ENCODE measurements at places on chromosomes 3 and 15.

GRCh38 chr3:30225021-30225420 lies 381.4 kb upstream of the TGFBR2 start:
- DNase-seq = no peak

DNA sequence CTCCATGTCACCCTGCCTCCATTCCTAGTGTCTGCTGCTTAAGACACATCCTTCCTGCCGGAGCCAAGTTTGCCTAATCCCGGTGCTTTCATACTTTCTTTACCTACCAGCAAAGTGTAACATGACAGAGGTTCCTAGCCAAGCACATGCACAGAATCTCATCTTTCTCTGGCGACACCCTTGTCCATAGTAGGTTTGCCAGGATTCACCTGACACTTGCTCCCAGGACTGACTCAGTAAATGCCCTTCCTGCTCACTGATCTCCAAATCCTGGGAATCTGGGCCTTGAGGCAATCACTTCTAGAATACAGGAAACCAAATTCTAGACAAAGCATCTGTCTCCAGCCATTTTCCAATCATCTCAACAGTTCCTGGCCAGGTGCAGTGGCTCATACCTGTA lies 10.2 kb upstream of the NR2E3 start:
- no peak for DNase-seq

DNA sequence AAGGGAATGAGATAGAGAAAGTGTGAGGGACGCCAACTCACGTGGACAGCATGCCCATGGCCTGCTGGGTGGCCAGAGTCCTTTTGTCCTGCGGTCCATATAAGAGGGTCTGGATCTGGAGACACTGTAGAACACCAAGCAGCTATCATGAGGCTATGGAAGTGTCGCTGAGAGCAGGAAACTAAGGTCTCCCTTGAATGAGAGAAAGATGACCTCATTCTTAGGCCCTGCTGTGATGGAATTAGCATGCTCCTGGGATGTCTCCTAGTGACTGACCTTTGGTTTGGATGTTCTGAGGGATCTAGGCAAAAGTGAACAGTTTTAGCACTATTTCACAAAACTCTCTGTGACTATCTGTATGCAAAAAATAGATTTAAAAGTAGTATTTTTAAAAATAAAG lies 34.4 kb downstream of the SYNM start:
- no peak for DNase-seq

- DNase-seq = no peak
Measured at GRCh38 chr15:57216288-57216687, 160.0 kb upstream of the CGNL1 start.

DNA sequence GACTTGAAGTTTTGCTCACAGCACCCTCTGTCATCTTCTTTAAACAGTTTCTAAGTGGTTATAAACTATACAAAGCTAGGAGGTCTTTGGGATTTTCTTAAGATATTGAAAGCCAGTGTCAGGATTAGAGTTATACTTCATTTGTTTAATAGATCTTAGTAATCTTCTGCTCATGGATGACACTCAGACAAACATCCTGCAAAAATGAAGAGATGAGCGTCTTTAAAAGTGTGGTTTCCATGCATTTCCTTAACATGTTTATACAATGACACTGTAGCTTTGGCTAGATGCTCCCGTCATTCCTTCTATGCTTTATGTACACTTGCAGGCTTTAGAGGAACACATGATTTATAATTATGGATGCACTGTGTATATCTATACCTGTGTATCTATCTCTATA lies 182.2 kb downstream of the NAALADL2 start:
- no peak for DNase-seq

GRCh38 chr15:98398056-98398455 lies 250.3 kb upstream of the IGF1R start:
- no peak for DNase-seq

- no peak for DNase-seq
Measured at GRCh38 chr3:60917141-60917540, 334.1 kb downstream of the FHIT start.

- DNase-seq = no peak
Measured at GRCh38 chr3:172203522-172204258, 164.3 kb downstream of the FNDC3B start.

- no peak for DNase-seq
Measured at GRCh38 chr3:52831500-52832301, 1.2 kb upstream of the ITIH4 start.

DNA sequence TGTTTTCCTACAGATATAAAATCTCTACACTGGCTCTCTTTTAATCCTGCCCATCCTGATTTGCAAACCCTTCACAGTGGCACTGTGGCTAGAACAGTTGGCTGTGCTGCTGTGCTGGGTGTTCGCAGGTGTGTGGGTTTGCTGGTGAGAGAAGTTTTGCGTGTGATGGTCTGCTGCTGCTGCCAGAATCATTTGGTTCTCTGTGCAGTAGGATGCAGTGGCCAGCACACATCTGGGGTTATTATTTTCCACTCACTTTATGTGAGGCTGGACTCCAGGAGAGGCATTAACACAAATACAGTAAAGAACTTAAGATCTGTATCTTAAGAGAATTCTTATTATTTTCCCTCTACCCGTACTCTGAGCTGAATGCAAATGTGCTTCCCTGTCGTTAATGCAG lies 16.0 kb upstream of the PSMD6 start:
- no peak for DNase-seq

DNA sequence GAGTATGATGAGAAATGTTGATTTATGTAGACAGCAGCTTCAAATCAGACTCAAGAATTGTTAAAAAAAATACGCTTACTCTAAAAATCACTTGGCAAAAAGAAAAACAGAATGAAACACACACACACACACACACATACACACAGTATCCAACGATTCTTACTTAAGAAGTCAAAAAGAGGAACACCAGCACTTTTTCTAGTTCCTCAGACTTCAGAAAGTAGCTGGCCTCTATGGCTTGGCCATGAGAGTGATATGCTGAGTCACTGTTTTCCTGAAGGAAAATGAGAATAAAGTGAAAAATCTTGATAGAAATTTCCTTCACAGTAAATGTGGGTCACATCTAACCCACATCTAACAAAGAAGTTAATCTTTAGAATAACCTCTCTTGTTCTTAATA lies 22.1 kb downstream of the CNTN3 start:
- DNase-seq = no peak

- no peak for DNase-seq
Measured at GRCh38 chr3:136733317-136733833, 18.8 kb downstream of the STAG1 start.

- DNase-seq = no peak
Measured at GRCh38 chr3:45477041-45477725, 88.8 kb downstream of the LARS2 start.

GRCh38 chr3:182650568-182651128 lies 142.7 kb upstream of the ATP11B start:
- DNase-seq = no peak

- no peak for DNase-seq
Measured at GRCh38 chr15:65081758-65082157, 5.2 kb downstream of the KBTBD13 start.

DNA sequence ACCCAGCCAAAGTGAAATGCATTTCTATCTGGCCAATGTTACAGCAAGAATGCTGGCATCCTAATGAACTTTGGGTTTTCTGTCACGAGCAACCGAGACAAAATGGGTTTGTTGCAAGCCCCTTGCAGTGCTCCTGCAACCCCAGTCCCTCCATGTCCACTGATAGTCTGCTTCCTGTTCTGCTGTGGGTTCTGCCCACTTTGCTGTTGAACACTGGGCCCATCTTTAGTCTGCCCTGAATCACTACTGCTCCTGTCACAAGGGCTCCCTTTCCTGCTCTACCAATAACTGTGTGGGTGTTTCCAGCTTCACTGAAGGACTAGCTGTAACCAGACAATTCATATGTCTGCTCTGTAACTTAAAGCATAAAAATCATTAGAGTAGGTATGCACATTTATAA lies 12.7 kb upstream of the OXSR1 start:
- DNase-seq = no peak

DNA sequence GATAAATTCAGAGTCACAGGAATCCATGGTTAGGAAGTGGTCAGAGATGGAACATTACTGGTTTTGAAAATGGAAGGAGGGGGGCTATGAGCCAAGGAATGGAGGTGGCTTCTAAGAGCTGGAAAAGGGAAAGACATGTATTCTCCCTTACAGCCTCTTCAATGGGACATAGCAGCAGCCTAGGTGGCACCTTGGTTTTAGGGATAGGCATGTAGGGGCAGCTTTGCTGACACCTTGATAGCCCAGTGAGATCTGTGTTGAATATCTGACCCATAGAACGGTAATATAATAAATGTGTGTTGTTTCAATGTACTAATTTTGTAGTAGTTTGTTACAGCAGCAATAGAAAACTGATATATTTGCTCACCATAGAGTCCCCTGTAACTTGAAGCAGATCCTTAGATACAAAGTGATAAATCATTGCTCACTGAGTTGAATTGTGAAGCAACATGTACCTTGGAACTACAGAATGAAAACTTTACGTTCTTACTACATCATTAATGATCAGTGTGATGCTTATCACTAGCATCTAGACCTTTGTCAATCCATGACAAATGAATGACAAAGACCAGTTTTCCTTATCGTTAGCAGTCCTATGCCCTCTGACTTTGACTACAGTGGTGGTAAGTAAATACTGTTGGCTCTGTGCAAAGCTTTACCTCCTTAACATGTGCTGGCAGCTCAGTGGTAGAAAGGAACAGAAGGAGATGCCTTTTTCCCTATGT lies 53.8 kb downstream of the TMEM45A start:
- DNase-seq = no peak

DNA sequence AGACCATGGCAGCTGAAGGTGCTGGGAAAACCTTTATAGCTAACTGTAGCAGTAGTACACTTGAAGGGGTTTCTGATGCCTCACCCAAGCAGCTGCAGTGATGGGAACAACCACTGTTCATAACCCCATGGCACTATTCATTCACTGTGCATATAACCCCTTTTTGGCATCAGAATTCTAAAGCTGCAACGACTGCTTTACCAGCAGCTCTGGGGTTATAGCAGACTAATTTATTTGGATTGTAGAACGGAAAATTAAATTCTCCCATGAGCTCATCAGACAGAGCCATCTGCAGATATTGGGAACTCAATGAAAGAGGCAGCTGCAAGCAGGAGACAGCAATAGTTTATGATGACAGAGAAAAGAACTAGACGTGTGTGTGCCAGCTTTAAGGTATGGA lies 28.6 kb downstream of the TFDP2 start:
- no peak for DNase-seq

GRCh38 chr3:142987080-142987700 lies 14.2 kb upstream of the U2SURP start:
- DNase-seq = no peak

DNA sequence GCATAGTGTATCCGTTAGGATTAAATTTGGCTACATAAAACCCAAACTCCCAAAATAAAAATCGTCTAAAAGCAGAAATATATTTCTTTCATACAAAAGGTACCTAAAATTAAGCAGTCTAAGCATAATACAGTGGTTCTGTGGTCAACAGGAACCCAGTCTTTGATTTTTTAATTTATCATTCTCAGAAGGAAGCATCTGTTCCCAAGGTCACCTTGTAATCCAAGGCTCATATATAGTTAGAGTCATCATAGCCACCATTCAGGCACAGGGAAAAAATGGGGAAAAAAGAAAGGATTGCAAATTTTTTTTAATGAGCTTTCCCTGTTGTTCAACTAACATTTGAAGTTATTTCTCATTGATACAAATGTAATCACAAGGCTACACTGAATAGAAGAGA lies 983.2 kb downstream of the PLOD2 start:
- no peak for DNase-seq

GRCh38 chr3:132421832-132422231 lies 4.5 kb downstream of the DNAJC13 start:
- no peak for DNase-seq

DNA sequence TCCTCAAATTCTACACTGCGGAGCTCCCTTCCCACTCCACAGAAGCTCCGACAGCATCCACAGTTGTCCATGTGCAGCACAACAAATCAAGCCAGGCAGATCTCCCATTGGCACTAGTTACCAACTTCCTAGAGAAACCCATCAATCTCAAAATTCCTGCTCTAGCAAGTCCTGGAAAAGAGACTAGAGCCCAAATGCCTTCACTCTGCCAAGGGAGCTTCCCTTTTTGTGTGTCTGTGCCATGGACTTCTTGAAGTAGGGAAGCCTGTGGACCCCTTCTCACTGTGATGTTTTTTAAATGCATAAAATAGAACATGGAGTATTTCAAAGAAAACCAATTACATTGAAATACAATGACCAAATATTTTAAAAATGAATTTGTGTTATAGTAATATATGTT lies 59.1 kb downstream of the TGFBR2 start:
- DNase-seq = no peak

GRCh38 chr3:185717121-185717520 lies 107.7 kb downstream of the IGF2BP2 start:
- DNase-seq = no peak

GRCh38 chr3:83500931-83501330 lies 1457.9 kb upstream of the CADM2 start:
- no peak for DNase-seq

DNA sequence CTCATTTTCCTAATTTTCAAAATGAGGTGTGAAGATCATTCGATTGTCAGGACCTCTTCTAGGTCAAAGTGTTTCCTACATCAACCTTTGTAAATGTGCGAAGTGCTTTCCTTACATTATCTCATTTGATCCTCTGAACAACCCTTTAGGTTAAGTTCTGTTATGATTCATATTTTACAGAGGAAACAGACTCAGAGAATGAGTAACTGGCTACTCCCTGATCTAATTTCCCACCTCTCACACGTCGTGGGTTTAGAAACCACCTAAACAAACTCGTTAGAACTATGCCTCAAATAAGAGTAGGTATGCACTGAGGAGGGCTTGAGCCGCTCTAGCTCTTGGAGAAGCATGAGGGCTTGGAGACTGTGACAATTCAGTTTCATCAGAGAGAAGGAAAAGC lies 148.6 kb downstream of the CD47 start:
- DNase-seq = no peak

GRCh38 chr3:107117922-107118536 lies 259.2 kb upstream of the CCDC54 start:
- no peak for DNase-seq

- DNase-seq = no peak
Measured at GRCh38 chr3:17088017-17088416, 203.3 kb downstream of the PLCL2 start.

DNA sequence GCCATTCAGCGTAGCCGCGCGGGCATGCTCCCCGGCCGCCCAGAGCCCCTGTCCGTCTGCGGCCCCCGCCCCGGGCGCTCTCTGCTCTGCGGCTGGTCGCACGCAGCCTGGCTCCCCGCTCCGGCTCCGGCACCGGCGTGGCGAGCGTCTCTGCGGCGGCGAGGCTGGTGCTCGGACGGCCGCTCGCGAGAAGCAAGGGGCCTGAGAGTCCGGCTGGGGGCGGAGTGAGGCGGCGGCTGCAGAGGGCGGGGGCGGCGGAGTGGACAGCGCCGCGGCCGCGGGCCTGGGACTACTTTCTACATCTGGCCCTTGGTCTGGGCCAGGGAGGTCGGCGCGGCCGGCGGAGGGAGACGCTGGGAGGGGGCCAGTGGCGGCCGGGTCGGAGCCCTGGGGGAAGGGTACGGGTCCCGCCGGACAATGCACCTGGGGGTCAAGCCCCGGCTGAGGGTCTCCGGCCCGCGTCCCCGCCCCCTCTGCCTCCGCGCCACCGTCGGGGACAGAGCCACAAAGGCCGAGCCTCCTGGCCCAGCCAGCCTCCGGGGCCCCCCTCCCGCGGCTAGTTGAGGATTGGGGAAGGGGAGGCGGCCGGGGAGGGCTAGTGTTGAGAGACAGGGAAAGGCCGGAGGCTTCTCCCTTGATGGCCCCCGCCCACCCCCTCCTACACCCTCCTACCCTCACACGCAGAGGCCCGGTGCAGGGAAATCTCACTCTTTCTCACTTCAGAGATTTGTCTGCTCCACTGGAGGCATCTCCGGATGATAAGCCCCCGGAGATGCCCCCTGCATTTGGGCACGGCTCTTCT lies at the start of gene PRTG:
Gene PRTG (minus strand): TSS at position 226 of the 802 bp plus-strand sequence. CDS start 221 bp downstream, at position 5.
- no peak for DNase-seq

All from effector memory CD4-positive, alpha-beta T cell (primary cell).